ENCODE measurements at places on chromosomes 4 and X.

GRCh38 chr4:61522312-61522711 lies 322.2 kb downstream of the ADGRL3 start:
- DNase-seq = no peak

GRCh38 chrX:134623293-134624045 lies 34.8 kb downstream of the PLAC1 start:
- DNase-seq = no peak

- DNase-seq = no peak
These were observed 23.1 kb upstream of the GABRG1 start for GRCh38 chr4:46146993-46147392.

DNA sequence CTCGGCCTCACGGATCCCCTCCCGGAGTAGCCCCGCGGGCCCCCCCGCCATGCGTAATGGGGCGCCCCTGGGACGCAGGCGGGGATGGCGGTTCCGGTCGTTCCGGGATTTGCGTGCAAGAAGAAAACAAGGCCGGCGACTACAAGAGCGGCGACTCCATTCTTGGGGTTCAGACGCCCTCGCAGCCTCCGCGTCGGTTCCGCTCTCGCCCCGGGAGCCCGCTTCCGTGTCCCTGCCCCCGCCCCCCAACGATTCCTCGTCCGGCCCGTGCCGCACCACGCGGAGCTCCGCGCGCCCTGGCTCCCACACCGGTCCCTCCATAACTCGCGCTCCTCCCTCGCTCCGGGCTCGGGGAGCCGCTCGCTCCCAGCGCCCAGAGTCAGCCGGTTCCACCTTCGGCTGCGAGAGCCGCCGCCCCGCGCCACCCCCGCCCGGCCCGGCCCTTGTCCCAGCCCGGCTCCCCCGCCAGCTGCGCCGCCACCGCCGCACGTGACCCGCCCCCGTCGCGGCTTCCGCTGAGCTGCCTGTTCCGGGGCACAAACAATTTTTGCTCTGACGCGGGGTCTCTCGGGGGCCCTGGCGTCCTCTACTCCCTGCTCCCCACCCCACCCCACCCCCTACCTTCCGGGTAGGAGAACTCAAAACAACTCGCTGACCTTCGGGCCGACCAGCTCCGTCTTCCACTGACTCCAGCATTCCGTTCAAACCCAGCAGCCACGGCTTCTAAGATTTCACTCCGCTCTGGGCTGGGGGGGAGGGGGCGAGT lies 78.8 kb upstream of the BCOR start:
- no peak for DNase-seq

- DNase-seq = no peak
These were observed 29.5 kb upstream of the IRF2 start for GRCh38 chr4:184503869-184504300.

- no peak for DNase-seq
These were observed 31.4 kb downstream of the PPP1R2C start for GRCh38 chrX:42746606-42747005.

- DNase-seq = no peak
These were observed 548 bp downstream of the TLR1 start for GRCh38 chr4:38803833-38804653.

Data from AG09319 (cell line).